Activated naive CD4-positive, alpha-beta T cell treated with anti-CD3 and anti-CD28 coated beads, Interleukin-2, amount 50 U/mL, for 16 hours (primary cell): ENCODE measurements at places on chromosomes 1 and 21.

DNA sequence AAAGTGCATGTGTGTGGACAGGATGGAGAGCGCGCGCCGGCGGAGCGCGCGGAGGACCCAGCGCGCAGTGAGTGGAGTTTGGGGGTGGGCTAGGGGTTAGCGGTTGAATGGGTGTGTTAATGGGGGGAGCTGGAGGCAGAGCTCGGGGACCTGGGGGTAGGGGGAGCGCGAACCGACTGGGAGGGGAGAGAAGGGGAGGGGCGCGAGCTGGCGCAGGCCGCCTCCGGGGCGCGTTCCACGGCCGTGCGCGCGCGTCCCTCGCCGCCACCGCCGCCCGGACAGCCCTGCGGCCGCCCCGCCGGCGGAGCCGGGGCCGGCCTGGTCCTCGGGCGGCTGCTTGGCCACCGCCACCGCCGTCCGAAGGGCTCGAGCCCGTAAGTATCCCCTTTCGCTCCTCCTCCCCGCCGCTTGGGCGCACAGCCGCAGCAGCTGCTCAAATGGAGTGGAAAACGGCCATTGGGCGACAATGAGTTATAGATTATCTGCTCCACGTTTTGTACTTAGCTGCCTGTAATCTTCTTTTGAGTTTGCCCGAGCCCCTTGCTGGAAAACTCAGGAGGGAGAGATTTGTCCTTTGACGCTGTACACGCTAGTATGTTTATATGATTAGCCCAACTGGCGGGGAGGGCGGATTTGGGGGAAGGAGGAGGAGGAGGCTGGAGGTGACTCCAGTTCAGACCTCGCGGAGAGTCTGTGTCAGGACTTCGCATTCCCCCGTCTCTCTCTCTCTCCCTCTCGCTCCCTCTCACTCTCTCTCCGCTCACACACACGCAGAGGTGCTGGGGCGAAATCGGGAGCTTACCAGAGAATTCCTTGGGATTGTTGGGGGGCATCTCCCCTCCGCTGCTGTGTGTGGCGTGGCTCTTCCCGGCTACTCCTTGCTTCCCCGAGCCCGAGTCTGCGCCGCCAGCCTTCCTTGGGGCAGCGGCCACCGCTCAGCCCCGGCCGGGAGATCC is at the start of gene ADGRL2:
Gene ADGRL2, plus strand, starts transcription at position 240 of the 956 bp plus-strand sequence. CDS start 36,051 bp downstream, outside the sequence.
- DNase-seq, result no peak

GRCh38 chr1:103448560-103448959 is 76.9 kb upstream of the RNPC3 start:
- DNase-seq, result no peak

GRCh38 chr1:43011020-43011419 is 52.4 kb upstream of the SLC2A1 start:
- DNase-seq, result no peak

DNA sequence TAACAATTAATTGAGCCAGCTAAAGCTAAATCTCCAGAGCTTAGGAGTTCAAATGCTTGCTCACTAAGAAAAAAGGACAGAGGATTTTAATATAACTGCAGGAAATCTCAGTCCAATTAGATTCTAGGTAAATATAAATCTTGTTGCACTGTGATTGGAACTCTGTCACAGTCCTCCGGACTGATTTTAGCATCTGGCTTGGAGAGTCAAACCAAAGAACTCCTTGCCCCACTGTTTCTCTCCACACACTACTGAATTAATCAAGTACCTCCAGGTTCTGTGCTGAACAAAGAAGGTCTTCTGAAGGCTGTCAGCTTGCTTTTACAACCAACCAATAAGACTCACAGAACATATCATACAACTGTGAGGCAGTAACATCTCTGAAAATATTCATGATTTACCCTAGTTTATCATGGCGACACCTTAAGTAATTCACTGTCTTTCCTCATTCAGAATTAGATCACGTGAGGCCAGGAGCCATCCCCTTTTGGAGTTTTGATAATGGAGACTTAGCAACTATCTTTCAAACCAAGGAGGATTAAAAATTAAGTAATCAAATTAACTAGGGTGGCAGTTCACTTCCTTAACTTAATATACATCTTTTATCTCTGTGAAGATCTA is 176.0 kb downstream of the RERE start:
- DNase-seq, result no peak

DNA sequence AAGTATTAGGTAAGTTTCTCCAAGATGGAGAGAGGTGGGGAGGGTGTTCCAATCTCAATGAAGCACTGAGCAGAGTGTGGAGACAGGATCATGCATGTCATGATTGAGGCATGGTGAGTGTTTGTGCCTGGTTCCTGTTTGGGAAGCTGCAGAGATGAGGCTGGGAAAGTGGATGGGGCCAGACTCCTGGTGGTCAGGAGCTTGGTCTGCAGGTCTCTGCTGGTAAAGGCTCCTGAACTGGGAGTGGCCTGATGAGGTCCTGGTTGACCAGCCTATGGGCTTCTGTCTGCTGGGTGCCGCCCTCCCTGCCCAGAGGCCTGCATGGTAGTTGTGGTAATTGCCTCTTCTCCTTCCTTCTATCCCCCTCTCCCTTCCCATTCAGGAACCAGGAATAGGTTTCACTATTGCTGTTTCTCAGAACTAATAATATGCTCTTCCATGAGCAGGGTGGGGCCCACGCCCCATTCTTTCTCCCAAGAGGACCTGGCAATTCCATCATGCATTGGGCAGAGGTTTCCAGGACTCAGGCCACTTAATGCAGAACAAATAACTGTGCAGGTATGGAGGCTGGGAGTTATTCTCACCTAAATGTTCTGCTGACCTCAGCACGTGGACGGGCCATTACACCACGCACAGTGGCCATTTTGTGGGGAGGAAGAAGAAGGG is 24.5 kb downstream of the PROK1 start:
- DNase-seq, result no peak

GRCh38 chr1:234541286-234541975 is 62.5 kb upstream of the TARBP1 start:
- no peak for DNase-seq

GRCh38 chr1:66412704-66413103 is 121.2 kb upstream of the SGIP1 start:
- DNase-seq, result no peak

DNA sequence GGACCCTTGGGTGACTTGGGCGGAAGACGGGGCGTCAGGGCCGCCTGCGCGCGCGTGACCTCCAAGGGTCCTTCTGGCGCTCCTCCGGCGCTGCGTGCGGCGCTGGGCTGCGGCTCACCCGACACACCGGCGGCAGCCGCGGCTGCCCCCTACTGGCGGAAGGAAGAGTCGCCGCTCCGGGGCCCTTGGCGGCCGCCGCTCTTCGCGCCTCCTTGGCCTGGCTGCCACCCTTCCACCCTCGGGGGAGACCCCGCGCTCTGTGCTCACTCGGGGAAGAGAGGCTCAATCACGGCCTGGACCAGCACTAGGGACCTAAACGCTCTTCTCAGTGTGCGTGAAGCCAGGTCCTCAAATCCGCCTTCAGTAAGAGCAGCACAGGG is 89.7 kb downstream of the DMRTA2 start:
- peak; percentile 46 for DNase-seq

DNA sequence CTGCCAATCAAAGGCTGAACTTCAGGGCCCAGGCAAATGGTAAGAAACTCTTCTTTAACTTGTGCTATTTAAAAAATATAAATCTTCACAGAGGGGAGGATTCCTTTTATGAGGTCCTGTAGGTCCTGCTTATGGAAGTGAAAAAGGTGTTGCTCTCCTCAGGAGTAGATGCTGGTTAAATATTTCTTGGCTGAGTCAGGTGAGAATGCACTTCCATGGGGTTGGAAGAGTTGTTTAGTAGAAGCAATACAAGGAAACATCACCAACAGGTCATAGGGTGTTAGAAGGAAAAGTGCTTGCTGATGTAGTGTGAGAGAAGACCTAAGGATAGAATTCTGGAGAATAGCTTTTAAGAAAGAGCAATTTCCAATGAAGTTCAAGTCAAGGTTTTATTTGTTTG is 42.2 kb upstream of the ATP1A1 start:
- DNase-seq, result no peak

DNA sequence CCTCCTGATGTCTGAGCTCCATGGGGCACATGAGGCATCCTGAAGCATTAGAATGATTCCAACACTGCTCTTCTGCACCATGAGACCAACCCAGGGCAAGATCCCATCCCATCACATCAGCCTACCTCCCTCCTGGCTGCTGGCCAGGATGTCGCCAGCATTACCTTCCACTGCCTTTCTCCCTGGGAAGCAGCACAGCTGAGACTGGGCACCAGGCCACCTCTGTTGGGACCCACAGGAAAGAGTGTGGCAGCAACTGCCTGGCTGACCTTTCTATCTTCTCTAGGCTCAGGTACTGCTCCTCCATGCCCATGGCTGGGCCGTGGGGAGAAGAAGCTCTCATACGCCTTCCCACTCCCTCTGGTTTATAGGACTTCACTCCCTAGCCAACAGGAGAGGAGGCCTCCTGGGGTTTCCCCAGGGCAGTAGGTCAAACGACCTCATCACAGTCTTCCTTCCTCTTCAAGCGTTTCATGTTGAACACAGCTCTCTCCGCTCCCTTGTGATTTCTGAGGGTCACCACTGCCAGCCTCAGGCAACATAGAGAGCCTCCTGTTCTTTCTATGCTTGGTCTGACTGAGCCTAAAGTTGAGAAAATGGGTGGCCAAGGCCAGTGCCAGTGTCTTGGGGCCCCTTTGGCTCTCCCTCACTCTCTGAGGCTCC is 11.1 kb upstream of the RASSF5 start:
- no peak for DNase-seq

GRCh38 chr1:15788624-15789301 is 18.7 kb downstream of the UQCRHL start:
- DNase-seq, result no peak

- DNase-seq, result no peak
Observed at GRCh38 chr21:29304597-29304996, 5.9 kb downstream of the BACH1 start.

GRCh38 chr1:192589813-192590212 is 14.2 kb downstream of the RGS1 start:
- DNase-seq, result no peak

- no peak for DNase-seq
Observed at GRCh38 chr1:77906019-77906545, 17.7 kb downstream of the NEXN start.

DNA sequence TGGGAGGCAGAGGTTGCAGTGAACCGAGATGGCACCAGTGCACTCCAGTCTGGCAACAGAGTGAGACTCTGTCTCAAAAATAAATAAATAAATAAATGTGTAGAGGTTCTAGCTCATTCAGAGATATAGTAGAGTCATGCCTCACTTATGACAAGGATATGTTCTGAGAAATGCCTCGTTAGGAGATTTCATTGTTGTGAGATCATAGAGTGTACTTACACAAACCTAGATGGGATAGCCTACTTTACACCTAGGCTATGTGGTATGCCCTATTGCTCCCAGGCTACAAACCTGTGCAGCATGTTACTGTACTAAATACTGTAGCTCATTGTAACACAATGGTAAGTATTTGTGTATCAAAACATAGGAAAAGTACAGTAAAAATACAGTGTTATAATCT is 155.3 kb upstream of the JUN start:
- no peak for DNase-seq

- no peak for DNase-seq
Observed at GRCh38 chr1:67941746-67942145, 108.5 kb upstream of the GNG12 start.

GRCh38 chr1:87170157-87170556 is 158.5 kb upstream of the LMO4 start:
- no peak for DNase-seq

DNA sequence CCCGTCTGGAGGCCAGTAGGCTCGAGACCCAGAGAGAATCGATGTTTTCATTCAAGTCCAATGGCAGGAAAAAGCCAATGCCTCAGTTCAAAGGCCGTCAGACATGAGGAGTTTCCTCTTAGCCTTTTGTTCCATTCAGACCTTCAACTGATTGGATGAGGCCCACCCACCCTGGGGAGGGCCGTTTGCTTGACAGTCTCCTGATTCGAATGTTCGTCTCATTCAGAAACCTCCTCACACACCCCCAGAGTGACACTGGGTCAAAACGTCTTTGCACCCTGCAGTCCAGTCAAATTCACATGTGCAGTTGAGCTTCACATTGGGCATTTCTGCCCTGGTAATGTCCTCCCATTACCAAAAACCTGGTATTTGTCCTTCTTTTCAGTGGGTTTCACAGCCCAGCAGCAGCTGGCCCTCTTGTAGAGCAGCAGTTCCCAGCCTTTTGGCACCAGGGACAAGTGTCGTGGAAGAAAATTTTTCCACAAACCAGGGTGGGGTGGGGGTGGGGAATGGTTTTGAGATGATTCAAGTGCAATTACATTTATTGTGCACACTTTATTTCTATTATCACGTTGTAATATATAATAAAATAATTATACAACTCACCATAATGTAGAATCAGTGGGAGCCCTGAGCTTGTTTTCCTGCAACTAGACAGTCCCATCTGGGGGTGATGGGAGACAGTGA is 40.1 kb downstream of the RSPH1 start:
- DNase-seq, result no peak

DNA sequence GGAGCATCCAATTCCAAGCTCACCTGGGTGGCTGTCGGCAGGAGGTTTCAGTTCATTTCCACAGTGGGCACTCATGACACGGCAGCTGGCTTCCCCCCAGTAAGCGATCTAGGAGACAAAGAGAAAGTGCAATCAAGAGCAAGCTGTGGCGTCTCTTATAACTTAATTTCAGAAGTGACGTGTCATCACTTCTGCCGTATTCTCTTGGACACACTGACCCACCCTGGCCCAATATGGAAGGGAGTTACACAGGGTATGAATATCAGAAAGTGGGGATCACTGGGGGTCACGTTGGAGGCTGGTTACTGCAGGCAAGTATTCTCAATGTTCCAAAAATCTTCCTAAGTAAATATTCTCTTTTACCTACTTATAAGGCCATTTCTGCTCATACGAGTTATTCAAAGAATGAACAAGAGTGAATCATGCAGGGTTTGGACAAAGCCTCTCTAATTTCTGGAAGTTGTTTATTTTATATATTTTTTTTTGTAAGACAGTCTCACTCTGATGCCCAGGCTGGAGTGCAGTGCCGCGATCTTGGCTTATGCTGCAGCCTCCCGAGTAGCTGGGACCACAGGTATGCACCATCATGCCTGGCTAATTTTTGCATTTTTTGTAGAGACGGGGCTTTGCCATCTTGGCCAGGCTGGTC is 46.5 kb upstream of the GREM2 start:
- no peak for DNase-seq
